Astrocyte (in vitro differentiated cells and primary cell): ENCODE measurements at places on chromosomes 6 and 20. TPM values are rescaled to one million over a fixed set of nuclear protein-coding genes. Genes with fewer than 3 reads are reported as not detected.

The MAP1LC3A gene
- 48.9 and 52.3 TPM in 2 replicates for total RNA-seq

DNA sequence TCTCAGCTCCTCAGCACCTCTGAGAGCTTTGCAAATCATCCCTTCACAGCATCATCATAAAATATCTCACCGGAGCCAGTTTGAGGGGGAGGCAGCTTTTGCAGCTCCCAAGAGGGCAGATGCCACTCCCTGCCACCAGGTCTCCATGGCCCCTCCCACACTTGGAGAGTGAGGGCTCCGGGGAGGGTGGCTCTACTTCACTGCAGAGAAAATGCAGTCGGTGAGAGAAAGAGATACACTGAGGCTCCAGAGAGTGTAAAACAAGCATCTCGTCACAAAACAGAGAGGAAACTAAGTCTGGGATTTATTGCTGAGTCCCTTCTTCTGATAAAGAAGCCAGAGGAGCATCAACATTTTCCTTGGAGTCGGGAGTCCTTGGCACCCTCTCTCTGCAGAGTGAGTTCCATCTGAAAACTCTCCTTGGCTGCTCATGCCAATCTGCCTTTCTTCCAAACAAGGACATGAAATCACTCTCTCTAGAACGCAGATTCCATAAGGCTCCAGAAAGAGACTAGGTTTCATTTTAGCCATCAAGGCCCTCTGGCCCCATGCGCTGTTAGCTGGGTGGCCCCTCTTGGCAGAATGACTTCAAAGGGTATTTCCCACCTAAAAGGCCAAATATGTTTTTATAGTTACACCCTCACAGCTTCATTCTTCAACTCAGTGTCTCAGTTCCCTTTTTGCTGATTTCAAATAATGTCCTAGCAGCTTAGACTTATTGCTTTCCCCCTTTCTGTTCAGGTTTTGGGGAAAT, 70.6 kb upstream of the F13A1 start:
- DNase-seq = no peak

- DNase-seq = no peak
Measured at GRCh38 chr6:83354747-83355146, 76.1 kb downstream of the ME1 start.

- DNase-seq = no peak
Measured at GRCh38 chr20:48066851-48067250, 281.6 kb upstream of the SULF2 start.

DNA sequence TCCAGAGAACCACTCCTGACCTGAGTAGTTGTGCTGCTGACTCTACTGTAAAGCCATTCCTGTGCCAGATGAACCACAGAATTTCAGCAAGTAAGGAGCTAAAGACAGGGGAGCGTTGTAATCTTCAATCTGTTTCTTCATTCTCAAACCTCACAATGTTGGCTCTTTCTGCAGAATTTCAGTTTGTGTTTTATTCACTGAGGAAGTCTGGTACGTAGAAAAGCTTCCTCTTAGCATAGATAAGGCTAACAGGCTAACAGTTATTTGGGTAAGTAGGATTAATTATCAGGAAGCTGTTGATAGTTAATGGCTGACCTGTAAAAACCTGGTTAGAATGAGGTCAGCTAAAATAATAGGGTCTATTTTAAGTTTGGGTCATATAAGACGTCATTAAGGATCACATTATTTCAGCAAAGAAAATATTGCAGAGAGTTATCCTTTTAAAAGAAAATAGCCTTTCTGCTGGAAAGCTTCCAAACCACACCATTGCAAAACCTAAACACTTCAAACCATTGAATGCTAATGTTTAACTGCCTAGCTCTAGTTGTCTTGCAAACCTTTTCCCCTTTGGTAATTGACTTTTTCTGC, 14.1 kb upstream of the TENT5A start:
- DNase-seq = peak; percentile 97

GRCh38 chr20:57210911-57211280, 55.5 kb downstream of the BMP7 start:
- DNase-seq = no peak
